Fibroblast of skin of back (primary cell): ENCODE measurements at places on chromosomes 6 and 20.

DNA sequence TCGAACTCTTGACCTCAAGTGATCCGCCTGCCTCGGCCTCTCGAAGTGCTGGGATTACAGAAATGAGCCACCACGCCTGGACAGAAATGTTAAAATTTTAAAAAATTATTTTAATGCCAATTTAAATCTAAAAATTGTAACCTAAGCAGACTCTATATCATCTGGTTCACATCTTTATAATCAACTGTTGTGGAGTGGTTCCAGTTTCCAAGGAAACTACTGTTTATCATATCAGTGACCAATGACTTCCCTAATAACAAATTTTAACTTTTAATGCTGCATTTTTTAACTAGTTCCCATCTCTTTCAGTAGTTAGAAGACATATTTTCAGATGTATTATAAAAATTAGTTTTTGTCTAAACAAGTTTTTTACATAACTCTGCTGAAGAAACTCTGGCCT, 5.2 kb upstream of the BTN3A2 start:
- no peak for DNase-seq

GRCh38 chr6:92690997-92691599, 728.3 kb downstream of the EPHA7 start:
- DNase-seq = peak; percentile 1

DNA sequence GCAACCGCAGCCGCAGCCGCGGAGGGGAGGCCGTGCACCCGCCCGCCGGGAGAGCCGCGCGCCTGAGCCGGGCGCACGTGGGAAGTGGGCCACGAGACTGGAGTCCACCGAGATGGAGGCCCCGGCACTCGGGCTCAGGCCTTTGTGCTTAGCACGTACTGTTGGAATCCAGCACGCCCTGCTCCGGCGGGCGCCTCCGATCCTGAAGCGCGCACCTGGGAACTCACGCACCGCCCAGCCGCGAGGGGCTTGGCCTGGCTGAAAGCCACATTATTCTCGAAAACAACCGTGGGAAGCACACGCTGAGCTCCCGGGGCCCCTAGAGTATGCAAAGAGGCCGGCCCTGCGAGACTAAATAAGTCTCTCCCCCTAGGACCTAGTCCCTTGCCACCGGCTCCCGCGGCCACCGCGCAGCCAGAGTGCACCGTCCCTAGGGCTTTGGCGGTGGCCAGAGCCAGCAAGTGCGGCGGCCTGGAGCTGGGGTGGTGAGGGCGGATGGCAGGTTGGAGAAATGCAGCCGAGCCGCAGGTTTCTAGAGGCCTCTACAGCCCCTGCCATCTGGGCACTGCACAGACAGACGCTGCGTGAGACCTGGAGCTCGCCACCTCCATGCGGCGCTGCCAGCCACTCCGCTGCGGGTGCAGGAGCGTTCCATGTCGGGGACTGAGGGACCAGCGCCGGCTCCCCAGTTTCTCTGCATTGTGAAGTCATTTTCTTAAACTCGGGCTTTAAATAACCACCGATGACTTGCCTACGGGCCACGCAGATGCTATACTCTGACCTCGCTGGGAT, 42.0 kb upstream of the LY86 start:
- DNase-seq = no peak

GRCh38 chr6:47862731-47863130, 80.9 kb downstream of the OPN5 start:
- DNase-seq = no peak

DNA sequence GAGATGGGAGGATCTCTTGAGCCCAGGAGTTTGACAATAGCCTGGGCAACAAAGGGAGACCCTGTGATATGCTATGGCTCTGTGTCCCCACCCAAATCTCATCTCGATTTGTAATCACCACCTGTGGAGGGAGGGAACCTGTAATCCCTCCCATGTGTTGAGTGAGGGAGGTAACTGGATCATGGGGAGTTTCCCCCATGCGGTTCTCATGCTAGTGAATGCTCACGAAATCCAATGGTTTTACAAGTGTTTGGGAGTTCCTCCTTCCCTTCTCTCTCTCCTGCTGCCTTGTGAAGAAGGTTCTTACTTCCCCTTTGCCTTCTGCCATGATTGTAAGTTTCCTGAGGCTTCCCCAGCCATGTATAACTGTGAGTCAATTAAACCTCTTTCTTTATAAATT, 3.4 kb downstream of the NUDT3 start:
- no peak for DNase-seq

DNA sequence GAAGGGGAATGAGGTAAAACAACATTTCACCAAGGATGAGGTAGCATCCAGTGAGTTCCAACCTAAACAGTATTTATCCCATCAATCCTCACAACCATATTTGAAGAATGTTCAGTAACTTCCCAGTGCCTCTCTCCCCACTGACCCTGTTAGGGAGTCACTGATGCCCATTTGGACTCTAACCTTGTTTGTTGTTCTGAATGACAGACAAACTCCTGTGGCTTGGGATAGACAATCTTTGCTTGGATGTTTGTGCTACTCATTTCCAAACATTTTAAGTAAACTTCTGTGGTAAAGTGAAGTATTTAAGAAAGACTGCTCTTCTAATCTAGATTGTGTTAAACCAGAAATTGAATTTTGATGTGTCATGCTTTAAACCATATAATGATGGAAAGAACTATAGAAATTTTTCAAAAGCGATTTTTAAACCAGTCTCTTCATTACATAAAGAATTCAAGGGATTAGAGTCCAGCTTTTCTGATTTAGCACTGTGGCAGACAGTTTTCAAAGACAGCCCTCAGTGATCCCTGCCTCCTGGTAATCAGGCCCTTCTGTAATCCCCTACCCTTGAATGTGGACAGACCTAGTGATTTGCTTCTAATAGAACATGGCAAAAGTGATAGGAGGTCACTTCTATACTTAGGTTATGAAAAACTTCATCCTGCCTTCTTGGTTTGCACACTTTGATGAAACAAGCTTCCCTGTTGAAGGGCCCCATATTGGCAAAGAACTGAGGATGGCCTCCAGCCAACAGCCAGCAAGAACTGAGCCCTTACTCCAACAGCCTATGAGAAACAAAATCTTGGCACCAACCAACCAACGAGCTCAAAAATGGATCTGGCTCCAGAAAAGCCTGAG, 191.6 kb downstream of the DST start:
- no peak for DNase-seq

- peak; percentile 85 for DNase-seq
Observed at GRCh38 chr6:108133594-108134179, 32.1 kb upstream of the NR2E1 start.
